ENCODE measurements at places on chromosomes 7 and 10.

DNA sequence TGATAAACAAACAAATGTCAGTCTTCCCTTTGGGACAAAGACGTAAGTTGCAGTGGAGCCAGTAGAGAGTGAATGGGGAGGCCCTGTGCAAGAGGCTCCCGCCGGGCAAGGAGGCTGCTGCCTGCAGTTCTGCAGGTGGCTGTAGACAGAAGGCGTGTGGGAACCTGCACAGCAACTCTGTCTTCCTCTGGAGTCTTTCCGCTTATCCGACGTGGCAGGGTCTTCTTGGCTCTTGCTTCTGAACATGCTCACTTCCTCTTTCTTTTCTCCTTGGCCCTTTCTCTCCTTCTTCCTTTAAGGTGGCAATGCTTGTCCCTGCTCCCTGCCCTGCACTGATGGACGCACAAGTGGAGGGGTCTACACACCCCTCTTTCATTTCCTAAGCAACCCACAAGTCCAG is 122.5 kb downstream of the HIPK2 start:
- no peak for DNase-seq

GRCh38 chr10:96695366-96695765 is 24.9 kb downstream of the PIK3AP1 start:
- no peak for DNase-seq

GRCh38 chr10:3747984-3748383 is 37.0 kb downstream of the KLF6 start:
- DNase-seq: no peak

DNA sequence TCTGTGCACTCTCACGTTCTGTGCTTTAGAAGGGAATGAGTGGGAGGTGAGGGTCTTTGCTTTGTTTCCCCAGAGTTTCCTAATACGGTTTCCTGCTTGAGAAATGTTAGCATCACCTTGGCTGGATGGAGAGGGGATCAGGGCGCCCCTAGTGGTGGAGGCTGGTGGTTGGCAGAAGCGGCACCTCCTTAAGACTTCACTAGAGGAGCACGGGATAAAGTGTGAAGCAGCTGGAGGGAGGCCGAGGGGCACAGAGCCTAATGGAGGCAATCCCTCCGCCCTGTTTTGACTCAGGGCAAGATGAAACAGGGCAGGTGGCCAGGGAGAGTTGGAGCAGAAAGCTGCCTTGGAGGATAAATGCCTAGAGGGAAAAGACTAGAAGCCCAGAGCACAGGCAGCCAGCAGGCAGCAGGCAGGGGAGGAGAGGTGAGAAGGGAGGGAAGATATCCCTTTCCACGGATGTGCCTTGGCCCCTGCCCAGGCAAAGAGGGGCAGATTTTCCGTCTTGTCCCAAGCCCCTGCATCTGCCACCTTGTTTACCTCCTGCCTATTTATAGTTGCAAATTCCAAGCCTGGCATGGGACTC is 56.0 kb upstream of the BTRC start:
- peak; percentile 12 for DNase-seq

GRCh38 chr7:75621124-75621523 is 117.6 kb downstream of the HIP1 start:
- no peak for DNase-seq

- no peak for DNase-seq
Measured at GRCh38 chr10:34762156-34762555, 52.9 kb downstream of the PARD3 start.

DNA sequence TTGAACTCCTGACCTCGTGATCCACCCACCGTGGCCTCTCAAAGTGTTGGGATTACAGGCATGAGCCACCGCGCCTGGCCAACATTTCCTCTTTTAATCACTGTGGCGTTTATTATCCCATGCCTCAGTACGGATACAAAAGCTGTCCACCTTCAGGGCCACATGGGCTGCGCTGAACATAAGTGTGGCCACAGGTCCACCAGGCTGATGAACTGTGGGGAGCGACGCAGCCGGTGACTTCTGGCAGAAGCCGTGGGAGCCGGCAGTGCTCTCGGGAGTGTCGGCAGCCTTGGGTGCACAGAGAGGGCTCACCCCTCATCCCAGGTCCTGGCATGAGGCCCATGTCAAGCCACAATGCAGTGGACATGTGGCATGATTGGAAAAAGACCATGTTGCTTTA is 223.6 kb downstream of the TNS3 start:
- DNase-seq: no peak

- DNase-seq: no peak
Measured at GRCh38 chr7:33087356-33087755, 21.8 kb downstream of the RP9 start.

- no peak for DNase-seq
Measured at GRCh38 chr10:89646889-89647657, 2.0 kb upstream of the PANK1 start.
